Testis (tissue), 5 donors: ENCODE measurements at places on chromosomes 5 and 9. TPM values are rescaled to one million over a fixed set of nuclear protein-coding genes. Genes with fewer than 3 reads are reported as not detected.

- DNase-seq, result peak; percentile 70
These were observed 34.8 kb downstream of the BOD1 start for GRCh38 chr5:173581408-173582215.

- DNase-seq, result no peak
These were observed 725.3 kb upstream of the PTPRD start for GRCh38 chr9:11338130-11338529.

DNA sequence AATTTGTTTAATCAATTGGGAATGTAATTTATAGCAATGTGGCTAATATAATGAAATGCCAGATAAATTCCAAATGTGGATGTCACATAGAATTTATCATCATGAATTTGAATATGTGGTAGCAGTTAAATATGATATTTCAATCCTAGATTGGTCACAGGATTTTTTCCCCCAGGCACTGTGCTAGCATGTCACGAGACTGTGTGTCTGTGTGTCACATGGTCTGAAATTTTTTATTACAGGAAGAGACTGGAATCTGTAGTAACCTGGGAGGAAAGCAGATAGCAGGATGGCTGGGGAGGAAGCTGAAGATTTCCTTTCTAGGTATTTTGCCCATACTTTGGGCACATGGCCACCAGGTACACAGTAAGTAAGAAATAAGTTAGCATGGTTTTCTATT lies 35.4 kb upstream of the MSH3 start:
- no peak for DNase-seq

GRCh38 chr5:76380346-76381066 lies 22.6 kb upstream of the IQGAP2 start:
- no peak for DNase-seq

Gene ADAMTS19
- total RNA-seq, result 2.6 TPM
